Tibial nerve (tissue), 4 donors: ENCODE measurements at places on chromosomes 7 and 10.
A peak's percentile ranks its signal among the peaks of the same experiment; 100 is the strongest.

DNA sequence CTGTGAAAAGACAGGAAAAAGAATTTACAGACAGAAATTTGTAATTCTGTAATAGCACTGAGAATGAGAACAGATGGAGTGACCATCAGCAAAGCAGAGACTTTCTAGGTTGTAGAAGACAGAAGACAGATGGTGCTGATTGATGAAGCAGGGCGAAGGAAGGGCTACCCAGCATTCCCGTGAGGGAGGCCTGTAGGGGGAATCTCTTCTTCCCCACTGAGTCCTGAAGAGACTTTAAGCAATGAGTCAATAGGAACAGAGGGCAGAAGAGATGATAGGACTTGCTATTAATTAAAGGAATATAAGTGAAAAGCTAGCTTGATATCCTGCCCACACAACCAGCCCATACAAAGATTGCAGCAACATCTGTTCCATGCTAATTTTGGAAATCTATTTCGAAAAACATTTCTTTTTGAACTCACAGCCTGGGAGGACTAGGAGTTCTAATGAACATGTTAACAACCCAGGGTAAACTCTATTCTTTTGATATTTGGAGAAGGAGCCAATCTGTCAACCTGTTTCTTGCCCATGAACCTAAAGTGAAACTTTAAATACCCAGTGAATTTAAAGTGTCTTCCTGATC is 44.1 kb downstream of the RALA start:
- no peak for DNase-seq

DNA sequence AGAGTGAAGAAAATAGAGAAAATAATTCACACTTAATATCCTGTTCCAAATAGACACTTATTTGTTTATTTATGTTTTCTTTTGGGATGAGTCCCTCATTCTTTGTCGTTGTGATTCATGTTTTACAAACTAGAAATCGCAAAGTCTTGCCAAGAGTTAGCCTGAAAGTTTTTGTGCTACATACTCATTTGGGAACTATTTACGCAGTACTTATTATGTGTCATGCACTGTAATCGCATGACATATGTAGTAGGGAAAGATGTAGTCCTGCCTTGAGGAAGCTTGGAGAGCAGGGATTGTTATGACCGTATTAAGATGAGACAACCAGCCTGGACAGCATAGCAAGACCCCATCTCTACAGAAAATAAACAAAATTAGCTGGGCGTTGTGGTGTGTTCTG is 189.3 kb downstream of the ABCA13 start:
- DNase-seq, result no peak

DNA sequence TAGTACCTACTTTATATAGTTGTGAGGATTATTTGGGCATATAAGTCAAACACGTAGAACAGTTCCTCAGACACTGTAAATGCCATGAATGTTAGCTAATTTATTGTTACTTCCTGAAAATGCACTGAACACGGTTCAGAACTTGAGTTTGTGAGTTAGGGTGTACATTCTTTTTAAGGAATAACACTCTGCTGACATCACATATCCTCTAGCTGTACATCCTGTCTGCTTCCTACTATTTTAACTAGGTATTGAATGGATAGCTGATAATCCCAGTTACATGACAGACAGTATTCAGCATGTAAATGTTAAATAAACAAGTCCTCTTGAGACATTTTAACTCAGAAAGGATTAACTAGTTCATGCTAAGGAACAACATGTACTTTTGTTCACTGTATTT is 16.0 kb downstream of the SAMD8 start:
- DNase-seq, result no peak

DNA sequence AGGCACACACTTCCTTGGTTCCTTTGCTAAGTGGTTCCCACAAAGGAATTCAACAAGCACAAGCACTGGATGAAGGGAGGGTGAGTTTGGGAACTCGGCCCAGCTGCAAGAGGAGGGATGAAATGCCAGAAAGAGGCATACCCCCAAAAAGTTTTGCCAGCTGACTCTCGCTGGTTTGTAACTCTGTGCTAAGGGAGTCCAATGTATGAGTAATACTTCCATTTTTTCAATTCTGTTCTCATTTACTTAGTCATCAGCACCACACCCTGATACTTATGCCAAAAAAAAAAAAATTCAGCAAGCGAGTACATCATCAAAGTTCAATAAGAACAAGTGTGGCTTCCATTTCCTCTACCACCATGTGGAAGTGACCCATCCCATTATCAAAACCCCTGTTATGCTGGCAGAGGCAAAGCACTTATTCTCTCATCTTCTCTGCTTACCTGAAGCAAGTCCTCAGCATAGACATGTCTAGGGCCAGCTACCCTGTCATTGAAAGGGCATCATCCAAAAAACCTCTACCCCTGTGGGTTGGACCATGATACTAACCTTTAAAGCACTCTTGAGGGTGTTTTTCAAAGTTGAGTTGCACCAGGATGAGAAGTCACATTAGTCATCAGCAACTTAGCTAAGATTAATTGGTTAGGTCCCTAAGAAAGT is 6.9 kb upstream of the HYCC1 start:
- no peak for DNase-seq

GRCh38 chr7:151238190-151238810 is 6.0 kb downstream of the CHPF2 start:
- DNase-seq, result no peak

GRCh38 chr10:100883312-100883821 is 29.4 kb upstream of the SLF2 start:
- no peak for DNase-seq

GRCh38 chr10:126130271-126130710 is 233.9 kb downstream of the FANK1 start:
- DNase-seq, result peak; percentile 16

DNA sequence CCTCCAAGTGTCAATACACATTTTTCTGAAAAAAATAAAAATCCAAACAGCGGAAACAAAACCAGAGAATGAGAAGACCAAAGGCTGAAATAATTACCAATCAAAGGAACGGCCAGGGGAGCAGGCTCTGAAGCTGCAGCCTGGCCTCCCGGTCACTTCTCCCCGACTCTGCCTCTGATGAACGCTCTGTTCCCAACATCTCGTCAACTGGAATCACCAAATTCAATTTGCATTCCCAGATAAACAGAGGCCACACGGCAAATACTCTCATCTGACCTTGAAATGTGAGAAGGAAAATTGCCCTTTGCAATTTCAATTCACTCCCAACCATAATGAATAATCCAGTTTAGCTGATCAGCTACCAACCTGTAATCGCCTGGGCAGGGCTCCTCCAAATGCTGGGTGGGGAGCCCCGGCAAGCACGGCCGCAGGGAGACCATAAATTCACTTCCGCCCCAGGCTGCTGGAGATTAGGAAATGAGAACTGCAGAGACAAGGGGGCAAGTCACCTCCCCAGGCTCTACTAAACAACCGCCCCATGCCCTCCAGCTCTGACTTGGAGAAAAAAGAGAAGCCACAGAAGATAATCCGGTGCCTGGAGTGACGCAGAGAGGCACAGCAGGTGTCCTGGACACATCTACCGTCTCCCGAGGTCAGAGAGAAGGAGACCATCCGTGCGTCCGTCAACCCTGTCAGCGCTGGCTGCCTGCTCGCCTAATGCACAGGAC is 153.2 kb downstream of the MAD1L1 start:
- no peak for DNase-seq

GRCh38 chr10:59240582-59241183 is 64.2 kb downstream of the PHYHIPL start:
- peak; percentile 20 for DNase-seq

DNA sequence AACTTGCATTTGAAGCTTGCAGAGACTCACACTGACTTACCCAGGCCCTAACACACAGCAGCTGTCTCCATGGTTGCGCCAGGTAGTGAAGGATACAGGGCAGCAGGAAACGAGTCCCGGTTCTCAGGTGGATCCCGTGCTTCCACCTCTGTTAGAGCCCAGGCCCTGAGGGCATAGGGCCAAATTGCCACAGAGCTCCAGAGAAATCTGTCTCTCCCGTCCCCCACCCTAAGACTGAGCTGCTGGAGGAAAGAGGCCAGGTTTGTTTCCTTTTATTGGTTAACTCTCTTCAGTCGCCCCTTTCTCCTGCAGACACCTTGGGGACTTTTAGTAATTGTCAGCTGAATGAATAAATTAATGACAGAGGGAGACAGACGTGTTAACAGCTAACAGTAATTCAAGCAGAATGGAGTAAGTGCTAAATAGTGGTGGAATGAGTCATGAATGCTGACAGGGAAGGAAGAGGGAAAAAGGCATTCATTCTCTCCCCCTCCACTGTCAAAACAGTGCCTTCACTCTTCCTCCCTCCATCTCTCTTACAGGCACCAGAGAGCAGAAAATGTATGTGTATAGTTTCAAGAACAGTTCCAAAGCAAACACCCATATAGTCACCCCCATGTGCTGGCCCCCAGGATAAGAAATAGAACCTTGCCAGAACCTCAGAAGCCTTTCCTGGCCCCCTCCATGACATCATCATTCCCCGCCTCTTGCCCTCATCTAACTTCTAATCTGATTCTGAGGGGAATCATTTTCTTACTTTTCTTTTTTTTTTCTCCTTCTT is 16.8 kb upstream of the DLG5 start:
- DNase-seq, result no peak

DNA sequence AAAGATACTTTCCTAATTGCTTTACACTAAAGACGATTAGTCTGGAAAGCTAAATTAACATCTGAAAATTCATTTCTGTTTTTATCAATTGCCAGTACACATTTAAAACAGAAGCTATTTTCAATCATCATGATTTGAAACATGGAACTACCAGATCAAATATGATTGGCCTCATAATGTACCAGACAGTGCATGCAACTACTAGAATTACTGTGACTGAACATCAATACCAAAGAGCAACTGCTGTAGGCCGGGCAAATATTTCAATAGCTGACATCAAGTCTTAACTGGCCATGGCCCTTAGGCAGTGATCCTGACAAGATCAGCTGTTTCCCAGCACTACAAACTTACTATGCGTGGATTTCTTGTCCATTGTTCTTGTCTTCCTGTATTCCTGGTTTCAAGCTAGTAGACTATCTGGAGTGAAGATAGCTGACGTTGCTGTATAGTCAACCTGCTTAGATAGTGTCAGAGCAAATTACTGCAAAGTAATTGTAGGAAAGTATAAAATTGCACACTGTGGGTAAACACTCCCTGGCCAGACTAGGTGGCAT is 21.7 kb upstream of the WNT16 start:
- DNase-seq, result no peak

GRCh38 chr10:132204781-132205473 is 18.2 kb downstream of the DPYSL4 start:
- no peak for DNase-seq

DNA sequence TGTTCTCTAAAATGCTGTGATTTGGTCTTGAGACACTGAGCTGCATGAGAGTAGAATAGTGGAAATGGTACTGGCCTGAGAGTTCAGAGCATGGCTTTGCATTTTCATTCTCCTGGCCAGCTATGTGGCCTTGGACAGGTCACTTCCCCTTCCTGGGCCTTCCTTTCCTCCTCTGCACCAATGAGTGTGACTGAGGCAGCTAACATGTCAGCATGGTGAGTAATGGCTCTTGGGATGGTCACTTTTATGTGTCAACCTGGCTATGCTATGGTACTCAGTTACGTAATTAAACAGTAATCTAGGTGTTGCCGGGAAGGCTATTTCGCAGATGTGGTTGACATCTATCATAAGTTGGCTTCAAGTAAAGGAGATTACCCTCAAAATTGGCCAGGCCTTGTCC is 109.3 kb downstream of the RTKN2 start:
- DNase-seq, result no peak

GRCh38 chr7:10913457-10913856 is 60.2 kb upstream of the PHF14 start:
- DNase-seq, result no peak

- DNase-seq, result no peak
These were observed 851.0 kb upstream of the PHF14 start for GRCh38 chr7:10122551-10123100.

DNA sequence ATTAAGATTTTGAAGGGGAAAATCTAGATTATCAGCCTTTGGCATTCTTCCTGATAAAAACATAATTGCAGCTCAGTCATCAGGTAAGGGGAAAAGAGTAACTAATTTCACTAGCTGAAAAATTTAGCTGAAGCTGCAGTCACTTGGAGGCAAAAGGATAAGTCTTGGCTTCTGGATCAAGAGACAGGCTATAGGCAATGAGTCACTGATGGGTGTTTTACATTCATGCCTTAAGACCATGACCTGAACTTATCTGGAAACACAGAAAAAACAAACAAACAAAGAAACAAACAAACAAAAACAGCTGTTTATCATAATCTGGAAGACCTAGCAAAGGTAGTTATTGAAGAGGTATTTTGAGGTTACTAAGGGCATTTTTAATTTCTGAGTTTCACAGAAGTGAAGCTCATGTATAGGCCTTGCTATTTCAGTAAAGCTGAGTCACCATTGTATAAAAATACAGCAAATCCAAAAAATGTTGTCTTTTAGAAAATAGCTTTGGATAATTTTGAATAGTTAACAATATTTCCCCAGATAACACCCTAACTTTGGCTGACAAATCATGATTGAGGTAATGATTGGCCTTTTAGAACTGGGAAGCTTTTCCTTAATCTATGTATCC is 40.3 kb downstream of the ZNF22 start:
- no peak for DNase-seq

- no peak for DNase-seq
These were observed 112.8 kb downstream of the CDK14 start for GRCh38 chr7:90708841-90709317.

DNA sequence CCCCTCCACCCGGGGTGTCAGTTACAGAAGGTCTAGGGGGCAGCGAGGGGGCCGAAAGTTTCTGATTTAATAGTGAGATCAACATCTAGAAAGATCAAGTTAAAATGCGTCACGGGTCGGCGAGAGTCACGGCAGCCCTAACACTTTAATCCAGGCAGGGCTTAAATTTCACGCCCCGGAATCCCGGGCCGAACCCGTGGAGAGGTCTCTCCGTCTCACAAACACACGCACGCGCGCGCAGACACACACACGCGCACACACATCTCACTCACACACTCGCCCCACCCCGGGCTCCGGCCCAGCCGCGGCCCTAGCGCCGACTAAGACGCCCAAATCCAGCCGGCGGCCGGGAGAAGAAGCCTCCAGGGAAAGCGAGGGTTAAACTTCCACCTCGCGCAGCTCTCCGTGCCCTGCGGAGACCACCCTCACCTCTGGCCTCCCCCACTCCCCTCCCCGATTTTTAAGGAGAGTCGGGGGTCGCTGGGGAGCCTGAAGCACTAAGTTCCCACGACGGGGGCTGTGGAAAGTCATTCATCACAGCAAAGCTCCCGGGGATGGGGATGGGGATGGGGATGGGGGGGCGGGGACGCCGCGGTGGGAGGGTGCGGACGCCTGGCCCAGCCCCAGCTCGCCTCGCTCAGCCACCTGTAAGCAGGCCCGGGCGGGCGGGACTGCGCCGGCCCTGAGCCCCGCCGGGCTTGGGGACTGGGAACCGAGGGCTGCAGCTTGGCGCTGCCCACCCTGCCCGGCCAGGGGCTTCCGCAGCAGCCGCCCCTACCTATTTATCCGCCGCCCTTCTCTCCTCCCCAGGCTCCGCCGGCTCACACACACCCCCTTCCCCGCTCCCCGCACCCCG is 1.6 kb downstream of the PDGFA start:
- DNase-seq, result peak; percentile 38

DNA sequence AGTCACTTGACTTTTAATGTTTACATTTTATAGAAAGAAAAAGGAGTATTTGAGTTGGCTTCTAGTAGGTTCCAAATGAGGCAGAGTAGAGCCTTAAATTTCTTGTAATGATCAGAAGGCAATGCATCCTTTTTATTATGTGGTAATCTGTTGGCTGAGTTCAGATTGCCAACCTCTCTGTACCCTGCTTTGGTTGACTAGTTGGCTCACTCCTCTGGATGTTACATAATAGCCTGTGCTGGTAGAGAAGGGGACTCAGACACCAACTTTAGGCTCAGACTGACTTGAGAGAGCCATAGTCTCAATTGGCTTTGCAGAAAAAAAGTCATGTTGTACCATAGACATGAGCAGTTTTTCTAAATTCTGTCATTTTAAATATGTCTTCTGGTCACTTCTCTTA is 46.8 kb upstream of the GLCCI1 start:
- DNase-seq, result no peak
